Hypothalamus (tissue), 51 donors: ENCODE measurements at places on chromosomes 13 and 19.

DNA sequence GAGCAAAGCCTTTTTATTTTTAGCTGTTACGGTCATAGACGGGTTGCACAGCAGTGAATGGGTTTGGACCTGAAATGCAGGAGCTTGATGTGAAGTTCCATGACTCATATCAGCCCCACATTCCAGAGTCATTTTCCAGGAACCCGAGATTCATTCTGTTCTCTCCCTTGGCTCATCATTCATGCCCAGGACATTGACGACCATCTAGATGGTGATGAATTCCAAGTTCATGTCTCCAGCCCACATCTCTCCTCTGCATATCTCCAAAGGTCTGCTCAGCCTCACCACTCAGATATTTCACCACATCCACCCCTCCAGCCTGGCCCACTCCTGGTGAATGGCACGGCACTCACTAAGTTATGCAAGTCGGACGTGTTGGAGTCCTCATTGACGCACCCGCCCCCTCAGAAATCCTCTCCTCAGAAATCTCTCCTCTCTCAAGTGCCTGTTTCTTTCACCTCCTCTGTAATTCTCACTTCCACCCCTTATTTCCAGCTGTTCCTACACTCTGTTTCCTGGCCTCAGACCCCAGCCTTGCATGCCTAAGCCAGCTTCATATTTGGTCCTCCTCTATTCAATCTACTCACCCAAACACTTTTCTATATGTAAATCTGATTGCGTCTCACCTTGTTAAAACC lies 83.1 kb downstream of the ALOX5AP start:
- no peak for DNase-seq

DNA sequence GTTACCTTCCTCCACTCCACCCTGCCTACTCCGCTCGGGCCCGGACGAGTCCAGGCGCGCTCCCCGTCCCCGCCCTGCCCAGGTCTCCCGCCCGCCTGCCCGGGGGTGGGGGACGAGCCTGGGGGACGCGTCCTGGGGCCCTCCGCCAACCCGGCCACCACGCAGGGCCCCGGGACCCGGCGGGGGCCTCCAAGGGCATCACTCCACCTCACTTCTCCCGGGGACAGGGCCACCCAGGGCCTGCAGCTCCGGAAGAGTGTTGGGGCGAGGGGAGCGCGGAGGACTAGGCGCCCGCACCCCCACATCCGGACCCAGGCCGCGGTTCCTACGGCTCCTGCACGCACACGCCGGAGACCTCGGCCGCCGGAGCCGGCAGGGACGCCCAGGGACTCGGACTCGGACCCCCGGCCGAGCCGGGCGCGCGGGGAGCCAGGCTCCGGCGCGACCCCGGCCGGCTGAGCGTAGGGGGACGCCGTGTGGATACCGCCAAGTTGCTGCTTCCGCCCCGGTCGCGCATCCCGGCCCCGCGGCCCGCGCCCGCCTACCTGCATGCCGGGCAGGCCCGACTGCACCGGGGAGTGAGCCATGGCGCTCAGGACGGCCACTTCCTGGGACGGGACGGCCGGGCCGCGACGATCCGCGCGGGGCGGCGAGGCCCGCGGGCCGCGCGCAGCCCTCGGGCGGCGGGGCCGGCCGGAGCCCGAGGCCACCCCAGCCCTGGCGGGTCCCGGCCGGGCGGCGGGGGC lies 534 bp downstream of the STK24 start:
- DNase-seq, result no peak

DNA sequence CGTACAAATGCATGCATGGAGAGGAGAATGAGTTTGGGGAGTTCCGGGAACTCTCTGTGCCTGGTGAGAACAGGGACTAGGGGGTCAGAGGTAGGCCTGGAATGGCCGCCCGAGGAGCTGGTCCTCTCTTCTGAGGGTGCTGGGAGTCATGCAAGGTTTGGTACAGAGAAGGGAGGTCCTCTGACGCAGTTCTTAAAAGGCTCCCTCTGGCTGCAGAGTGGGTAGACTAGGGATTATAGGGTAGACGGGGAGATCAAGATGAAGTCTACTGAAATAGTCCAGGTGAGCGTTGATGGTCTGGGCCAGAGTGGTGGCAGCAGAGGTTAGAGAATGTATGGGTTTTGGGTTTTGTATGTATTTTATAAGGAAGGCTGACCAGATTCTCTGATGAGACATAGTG lies 796 bp downstream of the ZNF304 start:
- DNase-seq, result no peak

- DNase-seq, result no peak
Observed at GRCh38 chr19:1356508-1356865, 27.2 kb upstream of the NDUFS7 start.

- DNase-seq, result no peak
Observed at GRCh38 chr13:91135968-91136367, 211.5 kb upstream of the MIR17HG start.

DNA sequence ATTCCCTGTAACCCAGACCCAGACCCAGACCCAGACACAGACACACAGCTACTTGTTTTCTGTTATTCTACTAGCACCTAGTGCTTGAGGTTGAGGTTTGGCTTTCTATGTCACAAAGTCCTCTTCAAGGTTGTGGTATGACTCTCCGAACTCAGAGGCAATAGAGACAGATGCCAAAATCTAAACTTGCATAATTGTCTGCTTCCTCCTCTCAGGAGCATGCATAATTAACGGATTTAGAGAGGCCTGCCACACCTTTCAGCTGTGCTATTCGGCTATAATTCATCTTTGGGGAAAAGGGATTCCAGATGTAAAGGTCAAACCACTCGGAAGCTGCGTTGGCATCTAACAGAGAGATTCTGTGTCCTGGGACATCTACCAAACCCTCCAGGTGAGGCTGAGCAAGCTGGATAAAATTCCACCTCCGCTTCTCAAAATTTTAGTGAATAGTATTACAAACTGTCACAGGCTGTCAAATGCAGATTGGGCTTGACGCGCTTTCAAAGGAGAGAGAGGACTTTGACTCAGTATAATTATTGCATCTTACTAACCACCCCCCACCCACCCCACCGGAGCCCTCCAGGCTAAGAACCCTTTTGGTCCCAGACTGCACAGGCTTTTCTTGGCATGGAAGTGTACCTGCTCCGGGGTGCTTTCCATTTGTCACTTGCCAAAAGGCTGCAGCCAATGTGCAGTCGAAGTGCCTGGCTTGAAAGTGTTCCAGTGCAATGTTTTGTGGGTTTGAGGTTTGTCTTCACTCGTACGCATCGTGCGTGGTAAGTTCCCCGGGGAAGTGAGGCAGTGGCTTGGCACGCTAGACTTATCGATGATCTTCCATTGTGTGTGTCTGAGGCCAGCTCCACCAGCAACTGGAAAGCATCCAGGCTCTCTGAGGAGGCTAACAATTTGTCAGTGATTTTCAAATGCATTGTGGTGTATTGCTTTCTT lies 194.1 kb downstream of the TDRD3 start:
- DNase-seq, result no peak

- no peak for DNase-seq
Observed at GRCh38 chr19:45139286-45140143, 21.3 kb downstream of the NKPD1 start.

GRCh38 chr19:19656451-19657396 lies 6.8 kb downstream of the ATP13A1 start:
- no peak for DNase-seq

DNA sequence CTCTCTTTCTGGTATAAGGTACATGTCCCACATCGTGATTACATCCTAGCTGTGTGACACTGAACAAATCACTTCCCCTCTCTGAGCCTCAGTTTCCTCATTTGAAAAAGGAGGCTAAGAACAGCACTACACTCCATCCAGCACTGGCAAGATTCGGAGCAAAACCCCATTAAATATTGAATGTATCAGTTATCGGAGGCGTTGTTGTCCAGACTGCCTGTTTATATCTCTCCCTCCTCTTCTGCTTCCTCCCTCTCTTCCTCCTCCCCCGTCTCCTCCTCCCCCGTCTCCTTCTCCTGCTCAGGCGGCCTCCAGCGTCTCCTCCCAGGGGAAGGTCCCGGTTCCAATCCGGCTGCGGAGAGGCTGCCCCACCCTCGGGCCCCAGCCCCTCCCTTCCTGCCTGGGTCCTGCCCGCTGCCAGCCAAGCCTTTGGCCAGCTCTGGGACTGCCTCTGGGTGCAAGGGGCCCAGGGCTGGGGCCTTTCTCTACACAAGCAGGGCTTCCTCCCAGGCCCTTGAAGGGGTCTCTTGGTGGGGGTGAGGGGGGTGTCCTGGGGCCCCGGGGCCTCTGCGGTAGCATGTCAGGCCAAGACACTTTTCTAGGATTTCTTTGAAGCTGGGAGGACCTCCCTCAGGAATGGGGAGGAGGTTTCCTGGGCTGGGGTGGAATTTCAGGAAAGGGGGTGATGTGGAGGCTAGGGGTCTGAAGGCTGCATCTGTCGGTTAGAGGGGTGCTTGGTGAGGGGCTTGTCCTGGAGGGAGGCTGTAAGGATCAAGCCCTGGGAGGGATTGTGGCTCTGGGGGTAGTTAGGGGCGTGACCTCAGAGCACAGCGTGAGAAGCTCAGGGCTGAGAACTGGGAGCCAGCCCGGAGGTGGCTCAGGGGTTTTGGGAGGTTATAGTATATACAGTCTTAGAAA lies 1.9 kb downstream of the RRAS start:
- DNase-seq, result no peak

- DNase-seq, result no peak
Observed at GRCh38 chr13:42021851-42022250, 26.6 kb upstream of the DGKH start.

DNA sequence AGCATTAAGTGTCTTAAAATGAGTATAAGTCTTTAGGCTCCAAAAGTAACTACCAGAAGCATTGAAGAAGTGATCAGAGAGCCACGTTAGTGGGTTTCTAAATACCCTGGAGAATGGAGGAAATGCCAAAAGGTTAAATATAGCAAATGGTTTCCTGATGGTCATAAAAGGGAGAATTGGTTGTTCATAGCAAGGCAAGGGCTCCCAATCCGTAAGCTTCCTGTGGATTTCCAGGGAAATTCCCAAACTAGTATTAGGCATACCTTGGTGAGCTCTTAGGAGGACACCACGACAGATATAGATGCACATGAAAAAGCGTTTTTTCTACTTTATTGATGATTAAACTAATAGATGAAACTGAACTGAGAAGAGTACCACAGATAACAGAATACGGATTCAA lies 410.9 kb downstream of the FOXO1 start:
- no peak for DNase-seq

GRCh38 chr19:7191946-7192691 lies 102.1 kb downstream of the INSR start:
- DNase-seq, result no peak

DNA sequence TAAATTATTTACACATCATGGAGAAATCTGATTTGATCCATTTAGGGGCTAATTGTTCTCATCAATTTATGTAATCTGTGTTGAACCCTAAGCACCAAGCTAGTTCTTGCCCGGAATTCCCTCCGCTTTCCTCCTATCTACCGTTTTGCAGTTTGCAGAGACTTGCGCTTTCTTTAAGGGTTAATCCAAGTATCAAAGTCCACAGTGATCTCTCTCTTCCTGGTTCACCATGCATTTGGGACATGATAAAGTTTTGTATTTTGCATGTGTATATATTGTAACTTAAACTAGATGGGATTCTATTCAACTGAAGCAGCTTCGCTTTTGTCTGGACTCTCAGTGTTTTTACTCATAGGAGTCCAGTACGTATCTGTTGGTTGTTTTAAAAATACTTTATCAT lies 13.8 kb upstream of the KLF5 start:
- DNase-seq, result no peak

DNA sequence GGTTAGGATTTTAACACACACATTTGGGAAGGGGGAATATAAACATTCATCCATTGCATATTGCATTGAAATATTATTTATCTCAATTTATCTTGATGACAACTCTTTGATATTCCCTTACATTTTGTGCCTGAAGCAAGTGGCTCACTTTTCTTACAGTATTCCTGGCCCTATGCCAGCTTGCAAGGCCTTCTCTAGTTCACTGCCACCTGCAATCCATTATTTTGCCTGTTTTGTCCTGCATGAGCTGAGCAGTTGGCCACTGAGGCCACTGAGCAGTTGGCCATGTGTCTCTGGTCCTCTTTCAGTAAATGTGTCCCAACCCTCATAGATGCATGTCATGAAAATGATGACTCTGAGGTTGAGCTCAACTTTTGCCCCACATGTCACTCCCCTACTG lies 49.8 kb downstream of the CBY2 start:
- no peak for DNase-seq

DNA sequence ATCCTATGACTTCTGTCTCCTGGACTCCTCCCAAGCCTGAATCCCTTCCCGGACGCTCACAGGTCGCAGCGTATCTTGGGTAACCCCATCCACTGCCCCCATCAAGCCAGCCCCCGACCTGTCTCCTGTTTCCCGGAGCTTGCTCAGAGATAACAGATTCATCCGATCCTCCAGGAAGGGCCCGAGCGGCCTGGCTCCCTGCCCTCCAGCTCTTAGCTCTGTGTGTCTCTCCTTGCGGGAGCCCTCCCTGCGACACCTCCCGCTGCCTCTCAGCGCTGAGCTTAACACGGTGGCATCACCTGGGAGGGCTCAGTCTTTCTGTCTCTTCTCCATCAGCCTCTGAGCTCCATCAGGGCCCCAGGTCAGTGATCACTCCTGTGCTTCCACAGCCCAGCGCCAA lies 4.3 kb upstream of the TMEM255B start:
- no peak for DNase-seq

DNA sequence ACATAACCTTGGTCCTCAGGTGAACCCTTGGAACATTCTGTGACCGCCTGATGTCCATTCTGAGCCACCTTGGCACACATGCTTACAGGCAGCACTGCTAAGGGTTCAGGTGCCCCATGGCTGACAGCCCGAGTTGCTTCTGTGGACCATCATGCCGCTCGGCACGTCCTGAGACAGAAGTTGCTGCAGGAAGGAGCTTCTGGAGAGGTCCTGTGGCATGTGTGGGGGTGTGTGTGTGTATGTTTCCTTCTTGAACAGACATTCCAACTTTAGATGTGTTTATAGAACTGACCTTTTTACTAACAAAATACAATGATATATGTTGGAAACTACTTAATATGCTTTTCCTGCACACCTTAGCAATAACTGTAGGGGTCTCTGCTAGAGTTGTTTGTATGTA lies 4.8 kb upstream of the C1QTNF9 start:
- DNase-seq, result no peak

- no peak for DNase-seq
Observed at GRCh38 chr19:7927605-7928333, 1.8 kb upstream of the CTXN1 start.

GRCh38 chr19:8506402-8506957 lies 4.0 kb upstream of the PRAM1 start:
- no peak for DNase-seq

DNA sequence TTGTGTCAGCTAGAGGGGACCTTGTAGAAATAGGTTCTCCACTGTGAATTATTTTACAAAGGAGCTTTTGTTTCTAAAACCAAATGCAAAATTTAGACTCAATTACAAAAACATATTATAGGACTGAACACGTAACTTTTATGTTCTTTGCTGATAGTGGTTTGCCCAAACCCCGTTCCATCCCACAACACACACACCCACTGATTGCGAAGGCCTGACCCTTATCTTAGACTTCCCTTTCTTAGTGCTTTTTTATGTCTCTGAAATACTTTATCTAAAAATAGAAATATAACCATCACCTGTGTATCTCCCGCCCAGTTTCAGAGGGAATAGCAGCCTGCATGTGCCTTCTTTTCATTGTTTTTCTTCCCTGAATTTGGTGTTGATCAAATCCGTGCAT lies 13.0 kb downstream of the CCNA1 start:
- no peak for DNase-seq

GRCh38 chr13:80379245-80379644 lies 38.3 kb upstream of the SPRY2 start:
- DNase-seq, result no peak
